ENCODE measurements at places on chromosomes 4 and X.

DNA sequence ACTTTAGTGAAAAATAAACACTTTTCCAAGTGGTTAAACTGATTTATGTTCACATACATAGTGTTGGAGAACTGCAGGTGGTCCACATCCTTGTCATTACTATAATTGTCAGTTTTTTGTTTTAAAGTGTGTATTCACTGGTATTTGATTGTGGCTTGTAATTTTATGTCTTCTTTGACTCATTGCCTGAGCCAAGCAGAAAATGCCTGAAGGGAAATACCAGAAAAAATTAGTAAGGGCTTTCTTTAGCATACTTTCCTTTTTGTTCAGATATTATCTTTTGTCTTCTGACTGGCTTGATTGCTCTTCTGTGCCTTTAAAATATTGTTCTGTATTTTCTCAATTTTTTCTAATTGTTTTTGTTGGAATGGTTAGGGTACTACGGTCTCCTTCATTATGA is 981.3 kb downstream of the C4orf33 start:
- no peak for DNase-seq

DNA sequence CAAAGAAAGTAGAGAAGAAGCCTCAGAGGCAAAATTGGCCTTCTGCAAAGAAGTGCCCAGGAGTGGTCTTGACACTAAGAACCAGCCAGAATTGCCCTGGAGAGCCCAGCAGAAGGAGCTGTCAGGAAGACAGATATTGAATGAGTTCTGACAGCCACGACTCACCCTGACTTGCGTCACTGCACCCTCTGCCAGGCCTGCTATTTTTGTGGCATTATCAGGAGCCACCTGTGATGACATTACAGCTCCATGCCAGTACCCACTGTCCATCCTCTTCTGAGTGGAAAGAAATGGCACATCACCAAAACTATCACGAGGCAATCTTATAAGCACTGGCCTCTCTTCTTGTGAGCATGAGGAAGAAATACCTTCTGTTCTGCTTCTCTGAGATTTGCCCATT is 67.7 kb downstream of the SMIM20 start:
- no peak for DNase-seq

GRCh38 chr4:123613586-123614344 is 217.2 kb downstream of the SPRY1 start:
- no peak for DNase-seq

GRCh38 chr4:81470456-81471297 is 1.0 kb downstream of the RASGEF1B start:
- peak; percentile 59 for DNase-seq

DNA sequence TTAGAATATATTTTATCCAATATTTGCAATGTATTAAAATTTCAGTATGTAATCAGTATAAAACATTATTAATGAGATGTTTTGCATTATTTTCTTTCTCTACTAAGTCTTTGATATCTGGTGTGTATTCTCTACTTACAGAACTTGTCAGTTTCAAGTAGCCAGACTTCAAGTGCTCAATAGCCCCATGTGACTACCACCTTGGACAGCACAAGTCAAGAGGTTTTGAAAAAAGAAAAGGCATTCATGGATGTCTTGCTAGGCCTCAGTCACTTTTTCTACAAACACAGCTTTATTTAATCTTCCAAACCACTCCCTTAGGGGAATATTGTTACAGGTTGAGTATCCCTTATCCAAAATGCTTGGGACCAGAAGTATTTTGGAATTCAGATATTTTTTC is 189.4 kb downstream of the QDPR start:
- DNase-seq, result no peak

All from natural killer cell (primary cell).